ENCODE measurements at places on chromosomes 11 and 22.

DNA sequence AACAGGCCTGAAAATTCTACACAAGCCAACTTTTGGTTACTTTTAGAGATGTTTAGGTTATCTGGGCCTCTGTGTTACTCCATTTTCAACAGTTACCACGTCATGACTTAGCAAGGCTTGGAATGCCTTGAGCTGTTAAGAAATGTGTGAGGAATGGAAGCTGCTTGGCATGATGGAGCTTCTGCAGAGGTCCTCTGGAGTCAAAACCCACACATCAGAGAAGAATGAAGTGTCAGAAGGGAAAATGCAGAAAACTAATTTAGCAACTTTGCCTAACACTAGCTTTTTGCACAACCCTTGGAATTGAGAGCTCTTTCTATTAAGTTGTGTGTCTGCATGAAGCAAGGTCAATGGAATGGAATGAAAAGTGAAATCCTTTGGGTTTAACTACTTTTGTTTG lies 27.4 kb downstream of the FAT3 start:
- DNase-seq: no peak

GRCh38 chr11:115769891-115770290 lies 265.7 kb upstream of the CADM1 start:
- DNase-seq: no peak

DNA sequence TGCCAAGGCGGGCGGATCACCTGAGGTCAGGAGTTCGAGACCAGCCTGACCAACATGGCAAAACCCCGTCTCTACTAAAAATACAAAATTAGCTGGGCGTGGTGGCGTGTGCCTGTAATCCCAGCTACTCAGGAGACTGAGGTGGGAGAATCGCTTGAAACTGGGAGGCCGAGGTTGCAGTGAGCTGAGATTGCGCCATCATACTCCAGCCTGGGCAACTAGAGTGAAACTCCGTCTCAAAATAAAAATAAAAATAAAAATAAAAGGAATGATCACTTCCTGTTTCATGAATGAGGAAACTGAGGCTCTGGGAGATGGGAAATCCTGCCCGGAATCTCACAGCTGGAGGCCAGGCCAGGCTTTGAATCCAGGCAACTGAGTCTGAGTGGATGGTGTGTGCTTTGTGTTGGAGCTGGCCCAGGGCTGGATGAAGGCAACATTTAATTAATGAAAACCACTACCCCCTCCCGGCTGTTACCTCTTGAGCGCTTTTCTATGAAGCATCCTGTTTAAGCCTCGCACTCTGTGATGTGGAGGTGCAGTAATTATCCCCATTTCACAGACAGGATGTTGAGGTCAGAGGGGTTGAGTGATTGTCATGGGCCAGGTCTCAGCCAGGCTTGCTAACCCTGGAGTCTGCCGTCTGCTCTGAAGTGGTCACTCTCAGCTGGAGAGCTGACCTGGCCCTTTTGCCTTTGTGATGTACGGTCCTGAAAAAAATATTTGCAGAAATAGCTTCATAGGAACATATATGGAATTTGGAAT lies 27.8 kb downstream of the LRP5 start:
- DNase-seq: no peak

DNA sequence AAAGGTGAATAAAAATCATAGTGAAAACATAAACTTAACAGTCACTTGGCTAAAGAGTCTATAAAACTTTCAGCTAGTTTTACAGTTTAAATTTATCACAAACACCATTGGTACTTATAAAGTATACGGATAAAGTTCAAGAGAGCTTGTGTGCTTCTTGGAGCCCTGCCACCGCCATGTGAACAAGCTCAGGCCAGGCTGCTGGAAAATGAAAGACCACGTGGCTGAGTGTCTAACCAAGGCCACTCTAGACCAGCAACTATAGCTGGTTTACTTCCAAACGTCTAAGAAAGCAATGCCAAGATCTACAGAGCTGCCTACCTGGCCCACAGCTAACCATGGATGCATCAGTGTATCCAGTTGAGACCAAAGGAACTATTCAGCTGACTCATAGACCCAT lies 66.3 kb upstream of the API5 start:
- DNase-seq: no peak

GRCh38 chr11:35990816-35991215 lies 47.0 kb downstream of the LDLRAD3 start:
- DNase-seq: no peak
